ENCODE measurements at places on chromosomes 1 and 21. TPM values are rescaled to one million over a fixed set of nuclear protein-coding genes. Genes with fewer than 3 reads are reported as not detected.

- no peaks in the 10 kb centered on the region for H3K27me3 ChIP-seq
- H3K27ac ChIP-seq, result no peak overlapping the region
- DNase-seq, result peak; percentile 81
- H3K36me3 ChIP-seq, result no peaks in the 10 kb centered on the region
Measured at GRCh38 chr21:36917471-36918158, 48.9 kb downstream of the HLCS start.

- no peaks in the 10 kb centered on the region for H3K36me3 ChIP-seq
- no peak overlapping the region for H3K4me3 ChIP-seq
- H3K27me3 ChIP-seq, result no peaks in the 10 kb centered on the region
- DNase-seq, result no peak
Measured at GRCh38 chr1:234535763-234536515, 57.0 kb upstream of the TARBP1 start.

DYNLT5 gene
- total RNA-seq, result 1.7 TPM

GRCh38 chr1:203289982-203290260, 15.4 kb upstream of the BTG2 start:
- peak overlapping the region; percentile 93 for H3K27ac ChIP-seq
- H3K4me1 ChIP-seq, result peaks cover 12% of the 10 kb centered on the region
- no peak for DNase-seq
- no peaks in the 10 kb centered on the region for H3K27me3 ChIP-seq
- peak overlapping the region; percentile 61 for H3K4me3 ChIP-seq

ELAPOR1 gene
- 0.76 TPM for total RNA-seq

DNA sequence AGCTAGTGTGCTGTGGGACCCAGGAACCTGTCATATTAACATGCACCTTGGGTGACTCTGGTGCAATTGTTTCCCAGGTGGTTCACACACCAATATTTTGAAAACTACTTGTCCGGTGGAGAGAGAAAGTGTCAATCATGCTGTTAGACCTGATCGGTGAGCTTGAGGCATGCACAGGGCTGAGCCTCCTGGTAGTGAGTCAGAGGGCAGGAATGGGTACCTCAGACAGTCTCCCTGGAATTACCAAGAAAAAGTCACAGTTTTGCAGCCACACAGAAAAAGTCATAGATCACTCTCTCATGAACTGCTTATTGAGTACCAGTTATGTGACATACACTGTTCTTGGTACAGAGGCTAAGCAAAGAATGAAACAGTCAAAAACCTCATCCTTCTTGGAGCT, 140.1 kb upstream of the NFIA start:
- no peaks in the 10 kb centered on the region for H3K36me3 ChIP-seq
- peaks cover 6% of the 10 kb centered on the region for H3K4me1 ChIP-seq
- no peak overlapping the region for H3K27ac ChIP-seq
- H3K27me3 ChIP-seq, result no peaks in the 10 kb centered on the region
- DNase-seq, result no peak
- H3K4me3 ChIP-seq, result no peak overlapping the region

DNA sequence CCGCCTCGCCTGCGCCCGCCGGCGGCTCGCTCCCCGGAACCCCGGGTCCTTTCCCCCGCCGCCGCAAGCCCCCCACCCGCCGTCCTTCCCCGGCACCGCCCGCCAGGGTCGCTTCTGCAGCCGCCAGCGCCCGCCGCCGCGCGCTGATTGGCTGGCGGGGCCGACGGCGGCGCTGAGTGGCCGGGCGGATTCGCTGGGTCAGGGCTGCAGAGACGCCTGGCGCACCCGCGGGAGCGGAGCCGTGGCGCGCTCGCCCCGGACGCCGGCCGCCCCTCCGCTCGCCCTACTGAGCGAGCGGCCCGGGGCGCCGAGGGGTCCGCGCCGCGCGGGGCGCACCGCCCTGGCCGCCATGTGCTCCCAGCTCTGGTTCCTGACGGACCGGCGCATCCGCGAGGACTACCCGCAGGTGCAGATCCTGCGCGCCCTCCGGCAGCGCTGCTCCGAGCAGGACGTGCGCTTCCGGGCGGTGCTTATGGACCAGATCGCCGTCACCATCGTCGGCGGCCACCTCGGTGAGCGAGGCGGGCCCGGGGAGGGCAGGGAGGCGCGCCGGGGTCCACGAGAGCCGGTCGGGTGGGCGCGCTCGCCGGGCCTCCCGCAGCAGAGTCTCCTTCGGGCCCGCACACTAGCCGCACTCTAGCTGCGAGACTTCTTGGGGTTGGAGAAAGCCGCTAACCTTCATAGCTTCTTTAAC, at the start of gene RIMKLA:
TSS of gene RIMKLA (plus strand) at position 207 of the 694 bp plus-strand sequence. CDS start at position 350, 143 bp downstream.
- H3K36me3 ChIP-seq, result no peaks in the 10 kb centered on the region
- peak within 1 kb of the TSS; percentile 76 for H3K4me3 ChIP-seq
- peaks cover 49% of the 10 kb centered on the region for H3K27me3 ChIP-seq

DNA sequence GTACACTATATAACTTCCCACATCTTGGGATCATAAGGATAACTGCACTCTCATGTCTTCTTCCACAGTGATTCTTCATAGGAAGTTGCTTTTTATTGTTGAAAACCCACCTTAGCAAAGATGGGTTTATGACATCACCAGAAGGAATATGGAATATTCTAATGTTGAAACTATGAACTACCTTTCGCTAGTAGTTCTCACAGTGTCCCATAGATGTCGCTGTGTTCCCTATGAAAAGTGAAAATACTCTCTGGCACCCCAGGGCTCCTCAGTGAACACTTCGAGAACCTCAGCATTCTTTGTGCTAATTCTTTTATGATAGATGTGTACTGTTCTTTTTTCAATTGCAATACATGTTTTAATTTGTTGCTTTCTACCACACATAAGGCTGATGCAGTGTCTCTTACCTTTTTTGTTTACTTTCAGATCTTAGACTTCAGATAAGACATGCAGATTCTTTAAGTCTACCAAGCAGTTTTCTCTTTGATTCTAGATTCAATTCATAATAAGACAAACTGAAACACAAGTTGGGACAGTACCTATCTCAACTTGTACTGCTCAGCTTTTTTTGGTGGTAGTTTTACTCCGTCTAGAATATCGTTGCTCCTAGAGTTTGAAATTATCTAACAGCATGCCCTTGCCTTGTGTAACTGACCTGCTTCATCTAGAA, 90.8 kb downstream of the GTF2B start:
- DNase-seq, result no peak
- peaks cover 82% of the 10 kb centered on the region for H3K36me3 ChIP-seq
- no peak overlapping the region for H3K4me3 ChIP-seq
- no peaks in the 10 kb centered on the region for H3K27me3 ChIP-seq
- no peak overlapping the region for H3K27ac ChIP-seq

- no peaks in the 10 kb centered on the region for H3K36me3 ChIP-seq
- no peaks in the 10 kb centered on the region for H3K27me3 ChIP-seq
- DNase-seq, result no peak
- H3K4me3 ChIP-seq, result no peak overlapping the region
Measured at GRCh38 chr21:29641001-29641634, 298.7 kb downstream of the GRIK1 start.

MIXL1 gene
- total RNA-seq, result 86.3 TPM

- DNase-seq, result no peak
- H3K27me3 ChIP-seq, result no peaks in the 10 kb centered on the region
- no peaks in the 10 kb centered on the region for H3K36me3 ChIP-seq
- no peaks in the 10 kb centered on the region for H3K4me1 ChIP-seq
- no peak overlapping the region for H3K27ac ChIP-seq
Measured at GRCh38 chr1:109659997-109660690, 4.2 kb downstream of the GSTM4 start.

GRCh38 chr1:96837057-96837780, 115.6 kb downstream of the PTBP2 start:
- DNase-seq, result no peak
- H3K36me3 ChIP-seq, result no peaks in the 10 kb centered on the region
- no peaks in the 10 kb centered on the region for H3K27me3 ChIP-seq
- no peak overlapping the region for H3K27ac ChIP-seq

- no peak overlapping the region for H3K4me3 ChIP-seq
- H3K27ac ChIP-seq, result no peak overlapping the region
- DNase-seq, result no peak
Measured at GRCh38 chr1:204041803-204042505, 31.0 kb upstream of the SOX13 start.

DNA sequence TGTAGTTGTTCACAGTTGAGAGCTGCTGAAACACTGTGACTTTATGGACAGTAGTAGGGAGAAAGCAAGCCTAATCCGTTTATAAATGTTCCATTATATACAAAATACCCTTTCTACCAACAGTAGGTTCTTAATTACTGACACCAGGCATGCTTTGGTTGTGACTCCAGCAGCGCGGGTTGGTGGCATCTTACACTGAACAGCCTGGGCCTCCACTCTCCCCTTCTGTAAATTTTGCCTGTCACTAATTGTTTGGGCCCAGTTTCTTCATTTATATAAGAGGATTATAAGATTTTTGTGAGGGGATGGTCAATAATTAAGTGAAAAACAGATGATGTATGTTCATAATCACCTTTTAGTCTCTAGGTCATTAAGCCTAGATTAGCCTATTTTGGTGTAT, 58.2 kb downstream of the ITSN1 start:
- no peak overlapping the region for H3K4me3 ChIP-seq
- no peak for DNase-seq
- H3K27ac ChIP-seq, result no peak overlapping the region
- peaks cover 20% of the 10 kb centered on the region for H3K4me1 ChIP-seq

DNA sequence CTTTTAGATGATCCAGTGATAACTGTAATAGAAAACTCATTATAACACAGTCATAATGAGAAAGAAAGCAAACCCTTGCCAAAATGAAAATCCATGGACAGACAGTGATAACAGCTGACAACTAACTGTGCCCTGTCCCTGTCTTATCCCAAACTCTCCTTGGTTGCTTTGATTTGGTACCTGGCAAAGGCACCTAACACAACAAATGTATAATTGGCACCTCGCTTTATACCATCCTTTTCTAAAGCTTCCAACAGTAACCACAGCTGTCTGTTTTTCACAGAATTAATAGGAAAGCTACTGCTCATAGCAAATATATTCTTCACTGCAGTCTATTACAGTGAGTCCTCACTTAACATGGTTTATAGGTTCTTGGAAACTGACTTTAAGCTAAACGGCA, 118.4 kb upstream of the KRTAP19-8 start:
- no peak overlapping the region for H3K27ac ChIP-seq
- no peaks in the 10 kb centered on the region for H3K27me3 ChIP-seq
- H3K36me3 ChIP-seq, result peaks cover 32% of the 10 kb centered on the region

DNA sequence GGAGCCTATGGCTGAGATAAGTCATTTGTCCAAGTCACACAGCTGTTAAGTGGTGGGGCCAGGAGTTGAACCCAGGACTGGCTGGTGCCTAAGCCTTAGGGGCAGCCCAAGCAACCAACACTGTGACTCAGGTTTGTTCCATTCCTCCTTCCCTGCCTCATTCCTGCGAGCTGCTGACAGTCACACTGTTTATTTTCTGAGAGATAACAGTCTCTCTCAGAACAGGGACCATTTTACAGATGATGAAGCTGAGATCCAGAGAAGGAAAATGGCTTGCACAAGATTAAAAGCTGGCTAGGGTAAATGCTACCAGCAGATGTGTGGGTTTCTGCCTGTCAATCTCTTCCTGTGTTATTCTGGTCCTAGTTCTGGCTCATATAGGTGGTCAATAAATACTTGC, 24.3 kb upstream of the TCEA3 start:
- no peak overlapping the region for H3K27ac ChIP-seq
- DNase-seq, result no peak
- H3K36me3 ChIP-seq, result peaks cover 57% of the 10 kb centered on the region
- no peaks in the 10 kb centered on the region for H3K27me3 ChIP-seq
- no peaks in the 10 kb centered on the region for H3K4me1 ChIP-seq

GRCh38 chr1:216626394-216627067, 96.7 kb downstream of the ESRRG start:
- no peak overlapping the region for H3K4me3 ChIP-seq
- H3K36me3 ChIP-seq, result no peaks in the 10 kb centered on the region
- H3K4me1 ChIP-seq, result no peaks in the 10 kb centered on the region
- no peak for DNase-seq
- H3K27ac ChIP-seq, result no peak overlapping the region

DNA sequence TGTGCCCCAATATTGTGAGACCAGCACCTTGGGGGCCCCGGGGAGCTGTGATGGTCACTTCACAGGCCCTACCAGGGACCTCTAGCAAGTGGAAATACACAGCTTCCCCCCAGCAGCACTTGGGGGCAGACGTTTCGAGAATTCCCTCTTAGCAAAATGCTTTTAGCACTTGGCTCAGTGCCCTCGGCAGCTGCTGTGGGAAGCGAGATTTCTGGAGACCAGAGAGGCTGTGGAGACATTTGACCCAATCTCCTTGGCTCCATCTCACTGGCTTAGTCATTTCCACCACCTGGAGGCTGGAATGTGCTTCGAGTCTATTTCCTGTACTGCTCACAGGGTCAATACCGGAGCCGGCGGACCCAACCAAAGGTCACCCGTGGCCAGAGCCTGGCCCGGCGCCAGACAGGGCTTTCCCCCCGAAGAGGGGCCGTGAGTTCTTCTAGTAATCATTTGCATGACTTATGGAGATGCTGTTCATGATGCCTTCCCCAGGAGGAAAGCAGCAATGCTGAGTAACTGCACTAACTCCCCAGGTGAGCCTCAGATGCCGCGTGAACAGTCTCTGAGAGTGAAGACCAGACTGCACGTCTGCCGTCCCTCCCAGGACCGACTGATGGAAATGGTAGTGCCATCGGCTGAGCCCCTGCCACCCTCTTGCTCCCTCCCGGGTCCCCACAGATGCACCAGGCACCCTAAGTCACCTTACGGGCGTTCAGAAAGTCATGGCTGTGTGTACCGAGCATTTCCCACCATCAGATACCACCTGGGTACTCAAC, 4.4 kb upstream of the C2CD2 start:
- no peaks in the 10 kb centered on the region for H3K27me3 ChIP-seq
- no peak overlapping the region for H3K27ac ChIP-seq
- DNase-seq, result peak; percentile 74
- peaks cover 2% of the 10 kb centered on the region for H3K4me1 ChIP-seq
- no peak overlapping the region for H3K4me3 ChIP-seq

GRCh38 chr21:41827951-41828883, 50.9 kb downstream of the PRDM15 start:
- peaks cover 10% of the 10 kb centered on the region for H3K36me3 ChIP-seq
- no peak for DNase-seq
- H3K27me3 ChIP-seq, result no peaks in the 10 kb centered on the region
- H3K4me3 ChIP-seq, result no peak overlapping the region
- H3K4me1 ChIP-seq, result no peaks in the 10 kb centered on the region

CRNN gene
- not detected for total RNA-seq
